Activated CD4-positive, alpha-beta T cell treated with anti-CD3 and anti-CD28 coated beads, Interleukin-2, amount 10 ng/mL, durations not matched to agents 7 days and 5 days (primary cell): ENCODE measurements at places on chromosomes 2 and 18. TPM values are rescaled to one million over a fixed set of nuclear protein-coding genes. Genes with fewer than 3 reads are reported as not detected.

GRCh38 chr2:147642765-147643164 lies 202.1 kb upstream of the ACVR2A start:
- peaks cover 3% of the 10 kb centered on the region for H3K4me1 ChIP-seq
- no peaks in the 10 kb centered on the region for H3K27me3 ChIP-seq
- no peak overlapping the region for H3K4me3 ChIP-seq
- H3K27ac ChIP-seq = no peak overlapping the region

- H3K4me1 ChIP-seq = no peaks in the 10 kb centered on the region
- DNase-seq = no peak
- H3K27ac ChIP-seq = no peak overlapping the region
- no peaks in the 10 kb centered on the region for H3K36me3 ChIP-seq
Measured at GRCh38 chr2:56613254-56613653, 429.5 kb downstream of the CCDC85A start.

DNA sequence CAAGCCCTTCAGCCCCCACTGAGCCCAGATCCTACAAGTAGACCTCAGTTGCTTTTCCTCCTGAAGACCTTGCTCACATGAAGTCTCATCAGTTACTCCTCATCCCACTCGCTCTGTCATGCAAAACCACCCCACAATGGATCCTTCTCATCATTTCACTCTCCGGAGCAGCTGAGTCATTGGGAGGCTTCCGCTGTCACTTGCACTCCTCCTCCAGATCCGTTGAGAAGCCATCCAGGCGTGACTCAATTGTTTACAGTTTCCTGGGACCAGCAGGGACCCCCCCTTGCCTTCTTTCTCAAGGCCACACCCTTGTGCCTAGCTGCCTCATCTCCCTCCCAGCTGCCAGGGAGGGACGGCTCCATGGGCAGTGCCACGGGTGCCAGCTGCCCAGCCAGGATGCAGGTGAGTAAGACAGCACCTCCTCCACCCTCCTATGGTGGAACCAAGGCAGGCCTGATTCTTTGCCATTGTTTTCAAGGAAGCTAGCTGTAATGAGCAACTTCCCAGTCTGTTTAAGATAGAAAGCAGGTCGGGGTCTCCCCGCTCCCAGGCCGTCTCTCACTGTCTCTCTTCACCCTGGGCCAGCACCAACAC lies 16.3 kb downstream of the GPR55 start:
- H3K4me1 ChIP-seq = peaks cover 42% of the 10 kb centered on the region
- peaks cover 3% of the 10 kb centered on the region for H3K27me3 ChIP-seq
- peaks cover 10% of the 10 kb centered on the region for H3K36me3 ChIP-seq
- DNase-seq = no peak
- H3K4me3 ChIP-seq = peak overlapping the region; percentile 3
- peak overlapping the region; percentile 34 for H3K27ac ChIP-seq

DNA sequence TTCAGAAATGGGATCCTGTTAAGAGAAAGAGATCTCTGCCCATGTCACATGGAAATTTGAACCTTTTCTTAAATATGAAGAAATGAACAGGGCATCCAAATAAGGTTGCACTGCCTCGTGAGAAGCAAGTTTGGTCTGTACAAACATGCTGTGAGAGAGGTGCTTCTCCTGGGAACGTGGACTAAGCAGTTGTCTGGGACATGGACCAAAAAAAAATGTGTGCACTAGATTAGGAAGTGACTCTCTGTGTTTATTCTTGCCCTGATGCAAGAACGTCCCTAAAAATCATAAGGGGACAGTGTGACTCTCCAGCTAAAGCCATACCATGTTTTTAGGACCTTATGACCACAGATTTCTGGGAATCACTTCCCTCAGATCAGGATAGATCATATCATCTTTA lies 23.7 kb upstream of the GCG start:
- peaks cover 41% of the 10 kb centered on the region for H3K27me3 ChIP-seq
- no peak overlapping the region for H3K27ac ChIP-seq

DNA sequence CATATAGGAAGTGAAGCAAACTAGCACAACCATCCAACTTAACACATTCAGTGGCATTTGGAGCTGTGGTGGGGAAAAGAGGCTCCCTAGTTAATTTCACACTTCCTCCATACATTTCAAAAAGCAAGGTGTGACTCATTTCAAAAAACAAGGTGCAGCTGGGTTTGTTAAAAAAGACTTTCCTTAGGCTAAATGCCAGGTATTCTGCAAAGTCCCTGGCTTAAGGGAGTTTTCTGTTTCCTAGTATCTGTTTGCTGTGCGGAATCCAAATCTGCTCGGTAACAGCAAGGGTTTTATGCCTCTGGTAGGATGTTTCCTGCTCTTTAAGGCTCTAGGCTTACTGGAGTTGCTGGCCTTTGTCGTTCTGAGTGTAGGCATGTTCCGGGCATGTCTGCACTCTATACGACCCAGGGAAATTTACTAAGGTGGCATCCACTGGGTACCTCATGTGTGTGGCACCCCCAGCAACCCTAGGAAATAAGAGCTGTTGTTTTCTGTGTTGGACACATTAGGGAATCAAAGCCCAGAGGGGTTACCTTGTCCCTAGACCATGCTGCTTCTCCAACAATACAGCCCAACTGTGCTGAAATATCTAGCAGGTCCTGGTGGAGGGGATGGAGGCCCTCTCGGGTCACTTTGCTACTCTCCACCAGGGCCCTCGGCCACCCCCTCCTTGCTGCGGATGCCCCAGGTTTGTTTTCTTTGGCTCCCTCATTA lies 634 bp upstream of the MSGN1 start:
- no peak overlapping the region for H3K4me3 ChIP-seq
- H3K27ac ChIP-seq = no peak overlapping the region
- H3K4me1 ChIP-seq = peaks cover 14% of the 10 kb centered on the region
- DNase-seq = no peak
- H3K27me3 ChIP-seq = peaks cover 34% of the 10 kb centered on the region
- H3K36me3 ChIP-seq = no peaks in the 10 kb centered on the region

The TSPYL6 gene
- total RNA-seq = not detected
